ENCODE measurements at places on chromosomes 6 and 20. TPM values are rescaled to one million over a fixed set of nuclear protein-coding genes. Genes with fewer than 3 reads are reported as not detected.

DNA sequence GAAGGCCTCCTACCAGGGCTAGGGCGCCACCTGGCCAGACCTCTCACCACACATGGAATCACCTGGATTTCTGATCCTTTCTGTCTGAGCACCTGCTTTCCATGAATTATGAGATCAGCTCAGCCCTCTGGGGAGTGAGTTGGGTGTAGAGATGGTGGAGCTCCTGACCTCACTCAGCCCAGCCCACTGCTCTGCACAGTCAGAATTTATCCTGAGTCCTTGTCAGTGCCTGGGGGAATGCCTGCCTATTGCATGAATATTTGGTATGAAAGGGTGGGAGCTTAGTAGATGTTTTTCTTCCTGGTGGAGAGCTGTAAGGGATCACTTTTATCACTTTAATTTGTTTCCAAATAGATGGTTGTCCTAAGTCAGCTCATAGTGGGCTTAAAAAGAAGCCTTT, 47.5 kb downstream of the DTD1 start:
- DNase-seq, result no peak
- peaks cover 4% of the 10 kb centered on the region for H3K36me3 ChIP-seq
- H3K27ac ChIP-seq, result no peak overlapping the region
- H3K27me3 ChIP-seq, result no peaks in the 10 kb centered on the region
- H3K4me1 ChIP-seq, result no peaks in the 10 kb centered on the region

DNA sequence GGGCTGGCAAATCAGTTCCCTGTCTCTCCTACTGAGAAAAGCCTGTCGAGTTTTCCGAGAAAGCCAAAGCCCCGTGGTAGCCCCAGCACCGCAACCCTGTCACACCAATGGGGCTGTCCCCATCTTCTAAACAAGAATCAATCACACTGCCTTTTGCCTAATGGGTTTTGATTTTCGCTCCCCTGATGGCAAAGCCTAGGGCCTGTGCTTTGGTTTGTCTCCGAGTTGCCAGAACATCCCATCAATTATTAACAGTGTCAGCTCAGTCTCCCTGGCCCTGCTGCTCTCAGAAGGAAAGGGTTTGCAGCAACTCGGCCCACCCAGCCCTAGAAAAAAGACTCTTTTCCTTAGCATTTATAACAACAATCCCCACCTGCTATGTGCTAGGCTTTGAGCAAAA, 4.2 kb downstream of the KCNB1 start:
- peaks cover 16% of the 10 kb centered on the region for H3K4me1 ChIP-seq
- no peak overlapping the region for H3K27ac ChIP-seq
- no peak overlapping the region for H3K4me3 ChIP-seq

DNA sequence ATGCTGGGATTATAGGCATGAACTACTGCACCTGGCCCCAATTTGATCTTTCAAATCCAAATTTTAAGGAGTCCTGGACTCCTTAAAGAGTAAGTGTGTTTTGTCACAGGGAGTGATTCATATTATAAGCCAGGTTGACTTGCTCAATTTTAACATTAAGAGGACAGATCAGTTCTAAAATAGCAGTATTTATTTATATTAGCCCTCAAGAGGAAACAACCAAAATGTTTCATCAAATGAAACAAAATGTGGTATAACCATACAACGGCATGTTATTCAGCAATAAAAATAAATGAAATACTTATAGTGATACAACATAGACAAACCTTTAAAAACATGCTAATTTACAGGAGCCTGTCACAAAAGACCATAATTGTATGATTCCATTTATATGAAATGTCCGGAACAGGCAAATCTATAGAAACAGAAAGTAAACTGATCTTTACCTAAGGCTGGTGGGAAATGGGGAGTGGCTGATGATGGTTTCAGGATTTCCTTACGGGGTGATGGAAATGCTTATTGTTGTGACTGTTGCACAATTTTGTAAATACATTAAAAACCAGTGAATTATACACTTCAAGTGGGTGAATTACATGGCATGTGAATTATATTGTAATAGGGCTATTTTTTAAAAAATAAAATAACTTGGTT, 637.4 kb downstream of the MMUT start:
- peak overlapping the region; percentile 69 for H3K4me3 ChIP-seq
- DNase-seq, result peak; percentile 63
- H3K36me3 ChIP-seq, result no peaks in the 10 kb centered on the region

Gene PRL
- not detected for total RNA-seq

DNA sequence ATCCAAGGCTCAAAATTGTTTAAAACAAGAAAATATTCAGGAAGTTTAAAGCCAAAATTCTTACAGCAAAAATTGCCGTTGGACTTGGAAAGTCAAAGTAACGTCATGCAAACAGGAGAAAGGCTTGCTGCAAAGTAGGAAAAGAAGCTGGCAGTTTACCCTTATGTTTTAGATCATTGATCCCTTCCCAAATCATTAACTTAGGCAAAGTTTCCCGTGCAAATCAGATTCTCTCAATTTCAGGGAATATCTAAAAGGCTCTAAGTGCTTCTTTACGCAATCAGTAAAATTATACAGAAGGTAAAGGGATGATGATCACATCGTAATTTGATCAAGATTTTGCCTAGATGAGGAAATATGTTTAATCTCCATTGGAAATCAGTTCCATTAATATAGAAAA, 197.5 kb downstream of the ALDH8A1 start:
- no peak overlapping the region for H3K4me3 ChIP-seq
- H3K27ac ChIP-seq, result no peak overlapping the region
- H3K36me3 ChIP-seq, result no peaks in the 10 kb centered on the region
- no peaks in the 10 kb centered on the region for H3K27me3 ChIP-seq
- no peak for DNase-seq
- H3K4me1 ChIP-seq, result no peaks in the 10 kb centered on the region

Gene ZNF311
- 5.0 TPM for total RNA-seq

DNA sequence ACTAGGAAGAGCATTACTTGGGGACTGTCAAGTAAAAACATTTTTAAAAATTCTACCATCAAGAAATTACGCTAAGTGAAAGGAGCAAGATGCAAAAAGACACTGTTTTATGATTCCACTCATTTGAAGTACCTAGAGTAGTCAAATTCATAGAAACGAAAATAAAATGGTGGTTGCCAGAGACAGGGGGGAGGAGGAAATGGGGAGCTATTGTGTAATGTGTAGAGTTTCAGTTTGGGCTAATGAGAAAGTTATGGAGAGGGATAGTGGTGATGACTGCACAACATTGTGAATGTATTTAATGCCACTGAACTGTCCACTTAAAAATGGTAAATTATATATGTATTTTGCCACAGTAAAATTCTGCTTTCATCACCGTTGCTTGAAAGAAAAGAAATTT, 83.8 kb downstream of the UST start:
- H3K36me3 ChIP-seq, result no peaks in the 10 kb centered on the region
- no peak overlapping the region for H3K27ac ChIP-seq
- no peaks in the 10 kb centered on the region for H3K27me3 ChIP-seq
- H3K4me1 ChIP-seq, result peaks cover 28% of the 10 kb centered on the region
- DNase-seq, result no peak
- no peak overlapping the region for H3K4me3 ChIP-seq

DNA sequence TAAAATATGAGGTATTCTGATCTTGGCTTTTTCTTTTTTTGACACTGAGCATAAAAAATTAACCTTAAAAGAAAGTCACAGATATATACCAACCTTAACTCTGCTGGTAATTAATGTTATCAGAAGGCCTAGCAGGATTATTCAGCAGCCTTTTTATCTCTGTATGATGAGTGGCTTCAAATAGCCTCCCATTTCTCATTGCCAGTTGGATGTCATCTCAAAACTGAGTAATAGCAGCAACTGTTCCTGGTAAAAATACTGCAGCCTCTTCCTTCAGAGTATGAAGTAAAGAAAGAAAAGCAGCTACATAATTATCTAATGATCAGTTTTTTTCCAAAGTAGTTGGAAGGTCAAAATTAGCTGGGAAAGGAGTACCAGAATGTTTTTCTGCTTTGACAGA, 24.9 kb upstream of the HDGFL1 start:
- no peaks in the 10 kb centered on the region for H3K27me3 ChIP-seq
- DNase-seq, result no peak
- no peaks in the 10 kb centered on the region for H3K36me3 ChIP-seq
- no peak overlapping the region for H3K27ac ChIP-seq
